Left cardiac atrium (tissue), 4 donors: ENCODE measurements at places on chromosomes 5 and 9.
A peak's percentile ranks its signal among the peaks of the same experiment; 100 is the strongest.

DNA sequence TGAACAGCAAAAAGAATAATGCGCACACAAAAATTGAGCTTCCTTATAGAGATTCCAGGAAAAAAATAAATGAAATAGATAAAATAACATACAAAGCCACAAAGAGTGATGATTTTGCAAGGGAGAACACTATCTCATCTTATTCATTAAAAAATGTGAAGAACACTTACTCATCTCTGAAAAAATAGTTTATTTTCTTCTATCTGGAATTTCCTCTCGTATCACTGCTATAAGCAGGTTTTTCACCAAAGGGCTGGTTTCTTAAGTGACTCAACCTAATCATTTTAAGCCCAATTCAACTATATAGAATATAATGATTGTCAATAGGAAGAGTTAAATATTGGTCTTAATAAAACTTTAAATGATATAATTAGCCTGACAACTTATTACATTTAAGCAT, 504.9 kb downstream of the NR2F1-AS1 start:
- no peak for DNase-seq

DNA sequence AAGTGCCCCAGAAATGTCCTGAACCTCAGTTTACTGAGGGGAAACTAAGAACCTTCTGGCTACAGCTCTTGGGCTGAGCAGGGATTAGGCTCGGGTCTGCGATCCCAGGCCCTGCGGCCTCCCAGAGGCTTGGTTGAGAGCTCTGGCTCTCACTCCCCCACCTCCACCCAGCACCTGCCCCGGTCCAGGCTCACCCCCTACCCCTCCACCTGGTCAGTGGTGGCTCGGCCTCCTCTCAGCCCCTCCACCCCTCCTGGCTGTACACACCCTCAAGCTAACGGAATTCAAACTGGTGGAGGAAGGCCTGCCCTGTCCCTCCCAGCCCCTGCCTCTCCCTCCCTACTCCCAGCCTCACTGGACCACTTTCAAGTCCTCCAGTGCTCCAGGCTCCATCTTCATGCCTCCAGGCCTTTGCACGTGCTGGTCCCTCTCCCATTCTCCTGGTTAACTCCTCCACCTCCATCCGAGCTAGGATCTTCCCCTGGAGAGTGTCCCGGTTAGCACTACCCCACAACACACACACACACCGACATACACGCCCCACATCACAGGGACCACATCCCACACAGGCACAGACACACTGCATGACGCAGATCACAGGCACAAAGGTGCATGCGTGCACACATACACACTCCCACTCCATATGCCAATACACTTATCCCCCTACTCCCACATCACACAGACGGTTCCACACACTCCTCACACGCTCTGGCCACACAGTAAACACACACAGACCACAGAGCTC, 130.9 kb downstream of the C9orf50 start:
- DNase-seq, result peak; percentile 48

DNA sequence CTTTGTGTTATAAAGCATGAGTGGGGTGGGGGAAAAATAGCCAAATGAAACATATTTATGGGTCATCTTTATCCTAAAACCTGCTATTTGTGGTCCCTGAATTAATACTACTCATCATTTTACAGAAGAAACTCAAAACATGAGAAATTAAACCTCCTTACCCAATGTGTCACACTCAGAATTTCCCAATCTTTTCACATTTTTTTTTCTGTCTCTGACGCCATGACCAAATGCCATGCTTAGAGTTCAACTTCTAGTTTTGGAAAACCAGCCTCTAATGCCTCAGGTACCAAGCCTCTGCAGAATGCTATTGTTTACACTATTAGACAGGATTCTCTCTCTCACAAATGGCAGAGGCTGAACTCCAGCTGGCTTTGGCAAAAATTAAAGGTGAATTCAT, 505.5 kb upstream of the WWC1 start:
- no peak for DNase-seq

DNA sequence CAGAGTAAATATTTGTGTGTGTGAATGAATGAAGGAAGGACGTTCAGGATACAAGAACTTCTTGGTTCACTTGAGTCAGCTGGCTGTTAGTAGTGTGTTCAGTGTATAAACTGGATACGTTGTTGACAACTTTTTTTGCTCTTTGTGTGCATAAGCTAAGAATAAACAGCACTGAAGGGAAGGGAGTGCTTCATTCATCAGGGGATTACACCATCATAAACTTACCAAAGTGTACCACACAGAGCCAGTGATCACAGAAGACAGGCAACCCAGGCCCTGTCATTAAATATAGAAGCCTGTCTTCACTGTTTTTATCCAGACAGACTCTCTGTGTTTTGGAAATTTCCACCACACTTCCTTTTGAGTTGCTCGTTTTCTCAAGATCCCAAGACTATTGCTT, 55.5 kb upstream of the MEF2C start:
- DNase-seq, result no peak

DNA sequence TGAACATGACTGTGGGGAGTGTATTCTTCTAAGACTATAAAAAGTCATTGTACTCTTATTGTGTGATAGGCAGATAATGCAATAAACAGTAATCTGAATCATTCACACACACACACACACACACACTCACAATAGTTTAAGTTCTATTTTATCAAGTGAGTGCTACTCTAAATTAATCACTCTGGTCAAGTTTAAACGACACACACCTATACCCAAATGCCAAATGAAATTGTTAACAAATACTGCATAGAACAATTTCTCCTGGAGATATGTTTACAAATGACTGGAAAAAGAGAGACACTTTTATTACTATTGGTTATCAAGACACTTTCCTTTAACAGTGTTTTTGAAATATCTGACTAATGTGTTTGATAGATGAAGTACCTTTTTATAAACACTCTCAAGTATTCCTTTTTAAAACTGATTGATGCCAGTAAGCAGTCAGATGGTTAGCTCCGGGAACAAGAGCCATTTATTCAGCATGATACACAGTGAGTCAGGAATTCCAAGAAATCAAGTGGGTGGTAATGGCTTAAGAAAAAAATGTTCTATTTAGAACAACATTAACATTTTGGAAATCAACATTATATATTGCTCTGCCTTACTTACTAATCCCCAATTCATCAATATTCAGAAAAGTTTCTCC, 521.6 kb upstream of the ST8SIA4 start:
- no peak for DNase-seq

GRCh38 chr9:127523312-127523851, 72.1 kb downstream of the LRSAM1 start:
- no peak for DNase-seq

GRCh38 chr5:159106193-159106568, 6.5 kb upstream of the EBF1 start:
- no peak for DNase-seq

GRCh38 chr5:502325-503079, 21.7 kb downstream of the SLC9A3 start:
- DNase-seq, result no peak

DNA sequence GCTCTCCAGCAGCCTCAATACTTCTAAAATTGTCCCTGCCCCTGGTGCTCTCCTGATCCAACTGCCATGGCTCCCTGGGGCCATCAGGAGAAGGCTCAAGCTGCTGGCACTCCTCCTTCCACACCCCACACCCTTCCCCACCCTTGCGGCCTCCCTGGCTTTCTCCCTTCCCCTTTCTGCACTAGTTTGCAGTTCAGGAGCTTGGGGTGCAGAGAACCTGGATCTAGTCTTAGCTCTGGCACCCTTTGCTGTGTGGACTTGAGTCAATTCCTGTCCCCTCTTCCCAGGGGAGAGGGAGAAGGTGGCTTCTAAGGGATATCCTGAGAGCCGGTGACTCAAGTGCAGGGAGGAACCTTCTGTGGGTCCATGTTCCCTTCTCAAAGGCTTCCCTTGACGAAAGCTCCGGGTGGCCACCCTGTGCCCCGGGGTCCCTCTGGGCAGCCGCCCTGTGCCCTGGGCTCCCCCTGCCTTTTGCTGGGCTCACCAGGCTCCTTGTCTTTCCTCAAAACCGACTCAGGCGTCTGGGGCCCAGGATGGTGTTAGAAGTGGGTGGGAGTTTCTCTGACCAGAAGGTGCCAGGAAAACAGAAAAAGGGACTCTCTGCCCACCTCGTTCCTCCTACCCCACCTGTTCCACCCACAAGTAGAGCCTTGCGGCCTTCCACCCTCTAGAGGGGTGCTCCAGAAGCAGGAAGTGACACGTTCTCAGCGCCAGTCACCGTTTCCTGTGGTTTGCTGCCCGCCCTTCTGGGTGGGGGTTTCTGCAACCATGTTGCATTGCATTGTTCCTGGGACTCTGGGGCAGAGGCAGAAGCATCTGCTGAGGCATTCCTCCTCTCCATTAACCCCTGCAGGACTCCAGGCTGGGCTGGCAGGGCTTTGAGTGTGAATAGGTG, 15.0 kb downstream of the GLIPR2 start:
- peak; percentile 75 for DNase-seq

- no peak for DNase-seq
Observed at GRCh38 chr5:96317945-96318344, 115.1 kb downstream of the PCSK1 start.

DNA sequence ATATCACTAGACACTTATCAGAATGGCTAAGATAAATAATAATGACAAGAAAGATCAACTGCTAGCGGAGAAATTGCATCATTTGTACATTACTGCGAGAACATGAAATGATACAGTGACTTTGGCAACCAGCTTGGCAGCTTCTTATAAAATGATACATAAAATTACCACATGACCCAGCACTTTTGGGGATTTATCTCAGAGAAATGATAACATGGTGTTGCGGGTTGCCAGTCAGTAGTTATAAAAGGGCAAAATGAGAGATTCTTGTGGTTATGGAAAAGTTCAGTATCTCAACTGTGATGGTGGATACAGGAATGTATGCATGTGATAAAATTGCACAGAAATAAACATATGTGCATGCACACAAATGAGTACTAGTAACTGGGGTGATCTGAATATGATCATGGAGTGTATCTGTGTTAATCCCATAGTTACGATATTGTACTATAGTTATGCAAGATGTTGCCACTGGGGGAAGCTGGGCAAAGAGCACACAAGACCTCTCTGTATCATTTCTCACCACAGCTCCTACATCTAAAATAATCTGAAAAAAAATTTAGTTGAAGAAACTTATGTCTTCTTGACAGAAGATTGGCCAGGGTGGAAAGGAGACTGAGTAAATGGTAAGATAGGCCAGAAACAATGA, 128.9 kb downstream of the NXNL2 start:
- DNase-seq, result no peak

DNA sequence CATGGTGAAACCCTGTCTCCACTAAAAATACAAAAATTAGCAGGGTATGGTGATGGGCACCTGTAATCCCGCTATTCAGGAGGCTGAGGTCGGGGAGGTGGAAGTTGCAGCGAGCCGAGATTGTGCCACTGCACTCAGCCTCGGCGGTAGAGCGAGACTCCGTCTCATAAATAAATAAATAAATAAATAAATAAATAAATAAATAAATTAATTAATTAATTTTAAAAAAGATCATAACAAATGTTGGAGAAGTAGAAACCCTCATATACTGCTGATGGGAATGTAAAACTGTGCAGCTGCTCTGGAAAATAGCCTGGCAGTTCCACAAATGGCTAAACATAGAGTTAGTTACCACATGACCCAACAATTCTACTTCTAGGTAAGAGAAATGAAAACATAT, 39.3 kb downstream of the EPB41L4B start:
- DNase-seq, result no peak
